ENCODE measurements at places on chromosomes 5 and 9.

- no peak for DNase-seq
Observed at GRCh38 chr9:69462394-69462793, 137.4 kb downstream of the ENTREP1 start.

DNA sequence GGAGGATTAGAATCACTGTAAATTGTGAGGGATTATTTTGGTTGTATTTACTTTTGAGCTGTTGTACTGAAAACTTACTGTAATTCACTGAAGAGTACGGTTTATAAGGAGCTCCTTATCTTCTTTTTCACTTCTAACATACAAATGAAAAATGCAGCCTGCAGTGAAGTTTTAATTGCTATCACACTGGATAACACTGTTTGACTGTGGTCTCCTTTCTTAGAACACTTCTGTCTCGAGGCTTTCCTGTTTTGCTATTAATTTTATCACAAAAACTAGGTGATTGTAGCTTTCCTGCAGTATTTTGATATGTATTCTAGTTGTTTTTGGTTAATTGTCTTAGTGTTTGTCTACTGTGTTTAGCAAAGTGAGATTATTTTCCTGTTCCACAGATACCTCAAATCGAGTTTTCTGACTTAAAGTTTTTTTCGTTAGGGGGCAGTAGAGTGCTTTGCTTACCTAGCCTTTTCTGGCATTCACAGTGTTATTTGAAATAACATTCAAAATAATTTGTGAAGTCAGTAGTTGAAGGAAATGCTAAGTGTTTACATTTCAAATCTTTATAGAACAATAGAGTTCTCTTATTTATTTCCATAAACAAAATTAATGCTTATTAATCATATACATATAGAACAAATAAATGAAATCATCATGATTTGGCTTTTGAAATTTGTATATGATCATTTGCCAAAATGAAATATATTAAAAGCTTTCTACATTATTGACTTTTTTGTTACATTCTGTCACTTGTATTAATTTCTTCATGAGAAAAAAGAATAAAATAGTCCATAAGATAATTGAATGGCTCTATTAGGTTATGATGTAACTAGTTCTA lies 52.9 kb downstream of the COMMD10 start:
- no peak for DNase-seq

DNA sequence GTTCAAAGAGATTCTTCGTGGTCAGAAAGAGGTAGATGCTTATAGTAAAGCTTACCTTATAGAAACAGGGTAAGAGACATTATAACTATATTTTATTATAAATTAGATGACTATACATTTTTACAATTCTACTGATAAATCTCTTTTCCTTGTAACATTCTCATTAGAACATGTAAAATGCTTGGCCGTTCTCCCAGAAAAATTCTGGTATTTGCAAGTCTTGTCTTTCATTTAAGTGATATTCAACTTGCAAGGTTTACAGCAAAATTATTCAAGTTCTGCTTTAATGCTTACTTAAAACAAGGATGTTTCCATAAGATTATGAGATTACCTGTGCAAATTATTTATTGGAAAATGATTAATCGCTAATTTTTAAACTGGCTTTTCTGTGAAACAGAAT lies 41.3 kb upstream of the CDH18 start:
- no peak for DNase-seq

DNA sequence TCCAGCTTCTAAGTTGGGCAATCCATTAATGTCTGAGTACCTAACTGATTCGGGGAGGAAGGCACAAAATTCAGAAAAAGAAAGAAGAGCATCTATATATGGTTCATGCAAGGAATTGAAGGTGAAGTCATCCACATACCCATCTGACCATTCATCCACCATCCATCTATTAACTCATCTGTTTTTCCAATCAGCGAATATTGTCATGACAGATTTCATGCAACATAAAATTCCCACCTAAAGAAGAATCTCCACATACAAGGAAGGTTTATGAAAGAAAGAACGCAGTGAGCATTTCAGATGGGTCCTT lies 164.7 kb downstream of the GRIA1 start:
- no peak for DNase-seq

DNA sequence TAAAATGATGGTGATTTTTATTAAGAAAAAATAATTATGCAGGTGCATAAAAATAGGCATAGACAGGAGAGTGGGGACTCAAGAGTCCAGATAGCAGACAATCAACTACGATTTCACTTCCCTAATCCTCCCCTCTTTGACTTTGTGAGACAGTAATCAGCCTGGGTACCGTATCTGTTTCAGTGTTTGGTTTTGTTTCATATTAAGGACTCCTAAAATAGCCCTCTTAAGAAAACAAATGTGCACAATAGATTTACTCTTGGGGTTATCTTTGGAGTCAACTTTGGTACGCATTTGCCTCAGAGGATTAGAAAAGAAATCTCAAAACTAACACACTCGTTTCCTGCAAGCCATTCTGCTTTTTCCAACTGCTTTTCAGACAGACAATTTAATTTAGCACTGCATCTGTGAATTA lies 96.3 kb downstream of the ZNF608 start:
- DNase-seq = no peak

DNA sequence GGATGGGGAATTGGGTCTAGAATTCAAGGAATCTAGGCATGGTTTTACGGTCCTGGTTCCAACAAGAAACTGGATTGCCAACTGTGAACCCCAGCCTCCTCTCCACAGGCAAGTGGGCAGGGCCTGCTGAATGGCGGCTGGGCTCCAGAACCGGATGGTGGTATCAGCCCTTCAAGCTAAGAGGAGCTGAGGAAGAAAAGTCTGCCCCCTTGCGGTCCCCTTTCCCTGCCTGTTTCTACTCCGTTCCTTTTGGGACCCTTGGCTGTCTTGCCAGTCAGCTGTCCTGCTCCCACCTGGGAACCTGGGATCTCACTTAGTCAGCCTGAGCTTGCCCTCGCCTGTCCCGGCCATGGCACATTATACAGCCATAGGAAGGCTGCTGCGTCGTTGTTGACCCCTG lies 234.4 kb upstream of the DAPK1 start:
- no peak for DNase-seq
